ENCODE measurements at places on chromosomes 11 and 22. TPM values are rescaled to one million over a fixed set of nuclear protein-coding genes. Genes with fewer than 3 reads are reported as not detected.

DNA sequence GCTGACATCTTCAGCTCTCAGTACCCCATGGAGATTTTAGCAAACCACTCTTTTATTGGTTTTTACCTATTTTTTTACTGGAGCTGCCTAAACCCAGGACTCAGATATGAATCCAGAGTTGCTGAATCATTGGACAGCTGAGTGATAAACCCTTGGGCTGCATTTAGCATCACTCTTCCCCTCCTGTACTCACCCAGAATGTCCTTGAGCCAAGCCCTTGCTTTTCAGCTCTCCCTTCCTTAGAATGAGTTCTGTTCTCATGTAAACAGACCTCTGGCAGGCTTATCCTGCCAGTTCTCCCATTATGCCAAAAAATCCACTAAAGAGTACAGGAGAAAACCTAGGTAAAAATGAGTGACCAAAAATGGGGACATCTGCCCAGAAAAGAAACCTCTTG is 200.1 kb upstream of the POU2AF2 start:
- DNase-seq: no peak
- H3K4me3 ChIP-seq: no peak overlapping the region
- H3K36me3 ChIP-seq: no peaks in the 10 kb centered on the region
- H3K27ac ChIP-seq: peak overlapping the region; percentile 63
- H3K27me3 ChIP-seq: no peaks in the 10 kb centered on the region
- H3K4me1 ChIP-seq: no peaks in the 10 kb centered on the region

GRCh38 chr22:40265783-40266182 is 80.5 kb upstream of the ADSL start:
- no peaks in the 10 kb centered on the region for H3K36me3 ChIP-seq
- no peak overlapping the region for H3K27ac ChIP-seq
- H3K4me1 ChIP-seq: no peaks in the 10 kb centered on the region
- H3K27me3 ChIP-seq: no peaks in the 10 kb centered on the region
- no peak for DNase-seq

Gene PI4KA
- 73.5 TPM for total RNA-seq

DNA sequence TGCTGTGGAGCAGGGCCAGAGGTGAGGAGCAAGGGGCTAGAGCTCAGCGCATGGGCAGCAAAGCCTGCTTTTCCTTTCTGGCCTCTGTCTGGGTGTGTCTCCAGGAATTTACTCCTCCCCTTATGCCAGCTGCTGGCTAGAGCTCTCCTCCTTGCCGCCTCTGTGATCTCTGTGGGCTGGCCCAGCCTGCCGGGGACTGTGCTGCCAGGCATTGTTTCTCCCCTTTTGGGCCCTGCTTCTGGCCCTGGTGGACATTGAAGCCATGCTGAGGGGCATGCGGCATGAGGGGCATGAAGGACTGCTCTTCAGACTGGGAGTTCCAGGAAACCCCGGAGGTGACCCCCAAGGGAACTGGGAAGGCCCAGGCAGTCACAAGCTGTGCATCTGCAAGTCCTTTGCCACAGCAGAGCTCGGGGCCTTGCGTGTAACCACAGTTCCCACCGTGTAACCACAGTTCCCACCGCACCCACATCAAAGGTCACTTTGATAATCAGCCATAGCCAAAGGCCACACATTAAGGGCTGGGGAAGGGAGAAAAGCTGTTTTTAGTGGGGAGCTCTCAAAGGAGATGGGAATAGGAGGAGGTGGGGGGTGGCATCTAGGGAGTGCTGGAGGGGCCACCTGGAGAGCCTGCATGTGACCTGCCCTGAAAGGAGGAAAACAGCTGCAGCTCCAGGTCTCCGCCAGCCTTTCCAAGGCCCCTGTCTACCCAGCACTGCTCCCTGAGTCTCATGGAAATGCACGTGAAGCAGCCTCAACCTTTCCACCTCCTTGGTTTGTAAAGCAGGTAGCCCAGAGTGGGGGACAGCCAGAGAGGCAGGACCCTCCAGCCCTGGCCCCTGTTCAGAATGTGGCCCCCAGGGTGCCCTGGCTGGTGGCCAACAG is 62.3 kb downstream of the PPFIBP2 start:
- H3K4me3 ChIP-seq: peak overlapping the region; percentile 50
- peaks cover 26% of the 10 kb centered on the region for H3K4me1 ChIP-seq
- no peaks in the 10 kb centered on the region for H3K27me3 ChIP-seq
- no peaks in the 10 kb centered on the region for H3K36me3 ChIP-seq
- H3K27ac ChIP-seq: peak overlapping the region; percentile 85

DNA sequence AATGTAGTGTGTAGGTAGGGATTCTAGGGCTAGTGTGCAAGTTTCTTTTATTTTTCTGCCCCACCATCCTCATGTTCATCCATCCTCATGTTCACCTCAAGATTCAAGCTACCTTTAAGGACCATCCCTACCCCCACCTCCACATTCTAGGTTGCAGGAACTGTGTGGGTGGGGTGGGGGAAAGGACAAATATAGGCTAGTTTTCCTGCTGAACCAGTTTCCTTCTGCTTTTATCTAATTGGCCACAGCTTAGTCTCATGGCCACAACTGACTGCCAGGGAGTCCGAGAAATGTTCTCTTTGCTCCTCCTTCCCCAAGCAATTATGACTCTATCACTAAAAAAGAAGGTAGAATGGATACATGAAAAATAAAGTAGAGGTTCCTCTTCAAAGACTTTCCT is 179.0 kb upstream of the LARGE1 start:
- no peak for DNase-seq
- no peaks in the 10 kb centered on the region for H3K36me3 ChIP-seq
- H3K4me1 ChIP-seq: no peaks in the 10 kb centered on the region
- H3K27ac ChIP-seq: no peak overlapping the region
- no peaks in the 10 kb centered on the region for H3K27me3 ChIP-seq
- H3K4me3 ChIP-seq: no peak overlapping the region

GRCh38 chr22:45863981-45864751 is 112.8 kb downstream of the WNT7B start:
- peaks cover 9% of the 10 kb centered on the region for H3K27me3 ChIP-seq
- H3K36me3 ChIP-seq: no peaks in the 10 kb centered on the region
- no peak overlapping the region for H3K4me3 ChIP-seq
- DNase-seq: no peak
- H3K4me1 ChIP-seq: peaks cover 9% of the 10 kb centered on the region

Gene OR52E6
- total RNA-seq: not detected

DNA sequence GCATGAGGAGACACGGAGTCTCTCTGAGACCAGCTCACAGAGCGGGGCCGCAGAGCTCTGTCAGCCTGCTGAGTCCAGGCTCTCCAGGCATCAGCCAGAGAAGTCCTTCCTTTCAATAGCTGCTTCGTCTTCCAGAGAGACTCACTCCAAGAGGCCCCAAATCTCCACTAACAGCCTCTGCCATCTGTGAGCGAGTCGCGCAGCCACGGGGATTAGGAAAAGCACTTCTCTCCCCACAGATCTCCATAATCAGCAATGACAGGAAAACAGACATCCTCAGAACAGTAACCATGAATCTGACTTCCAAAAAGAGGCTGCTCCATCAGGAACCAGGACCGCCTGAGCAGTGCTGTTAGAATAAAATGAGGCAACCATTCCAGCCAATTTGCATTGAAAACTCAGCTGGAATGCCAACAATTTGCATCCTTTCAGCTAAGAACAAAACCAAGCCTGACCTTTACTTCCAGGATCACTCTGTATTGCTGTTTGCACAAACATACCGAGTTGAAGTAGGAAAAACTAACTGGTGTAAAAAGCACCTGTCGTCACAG is 65.4 kb downstream of the SMCO4 start:
- no peak overlapping the region for H3K4me3 ChIP-seq
- H3K27ac ChIP-seq: no peak overlapping the region
- H3K36me3 ChIP-seq: no peaks in the 10 kb centered on the region
- no peaks in the 10 kb centered on the region for H3K4me1 ChIP-seq
- DNase-seq: no peak

DNA sequence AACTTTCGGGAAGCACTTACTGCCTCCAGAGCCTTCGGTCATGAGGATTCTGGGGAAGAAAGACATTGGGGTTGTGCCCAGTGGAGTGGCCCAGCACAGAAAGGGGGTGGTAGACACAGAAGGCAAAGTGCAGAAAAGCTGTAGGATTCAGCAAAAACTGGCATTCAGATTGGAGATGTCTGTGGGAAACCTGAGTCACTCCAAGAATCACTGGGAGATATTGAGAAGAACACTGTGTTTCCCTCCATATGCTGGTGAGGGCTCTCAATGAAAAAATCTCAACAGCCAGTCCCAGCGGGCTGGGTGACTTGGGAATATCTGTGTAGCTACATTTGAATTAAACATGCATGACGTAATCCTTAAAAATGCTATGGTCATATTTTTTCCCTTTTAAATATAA is 61.2 kb upstream of the RCN1 start:
- DNase-seq: no peak
- no peak overlapping the region for H3K27ac ChIP-seq
- H3K4me3 ChIP-seq: no peak overlapping the region
- no peaks in the 10 kb centered on the region for H3K4me1 ChIP-seq

- no peak overlapping the region for H3K4me3 ChIP-seq
- H3K4me1 ChIP-seq: no peaks in the 10 kb centered on the region
- no peak for DNase-seq
- no peak overlapping the region for H3K27ac ChIP-seq
- no peaks in the 10 kb centered on the region for H3K36me3 ChIP-seq
Measured at GRCh38 chr11:100851147-100851546, 164.1 kb downstream of the ARHGAP42 start.

DNA sequence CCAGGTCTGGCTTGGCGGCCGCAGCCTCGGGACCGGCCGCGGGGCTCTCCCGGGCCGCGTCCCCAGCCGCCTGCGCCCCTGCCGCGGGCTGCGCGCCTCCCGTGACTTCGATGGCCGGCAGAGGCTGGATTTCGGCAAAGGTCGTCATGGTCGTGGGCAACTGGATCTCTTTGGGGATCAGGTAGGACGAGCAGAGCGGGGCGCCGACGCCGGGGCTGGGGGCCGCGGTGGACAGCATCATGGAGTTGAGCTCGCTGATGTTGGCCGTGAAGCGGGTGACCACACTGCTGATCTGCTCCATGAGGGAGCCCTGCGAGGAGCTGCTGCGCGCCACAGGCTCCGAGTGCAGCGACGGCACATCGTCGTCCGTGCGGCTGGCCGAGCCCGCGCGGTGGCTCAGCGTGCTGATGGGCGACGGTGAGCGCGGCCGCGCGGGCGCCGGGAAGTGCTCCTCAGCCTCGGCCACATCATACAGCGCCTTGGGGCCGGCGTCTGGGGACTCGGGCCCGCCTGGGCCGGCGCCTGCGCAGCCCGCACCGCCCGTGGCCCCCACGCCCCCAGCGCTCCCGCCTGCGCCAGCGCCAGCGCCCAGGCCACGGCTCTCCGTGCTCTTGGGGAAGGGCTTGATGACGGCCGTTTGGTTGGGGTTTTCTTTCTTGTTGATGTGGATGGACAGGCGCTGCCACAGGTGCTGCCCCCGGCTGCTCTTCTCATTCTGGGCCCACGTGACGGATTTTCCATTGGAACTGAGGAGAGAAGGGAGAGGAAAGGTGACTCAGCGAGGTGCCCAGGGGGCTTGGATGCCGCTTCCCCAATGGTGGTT is 171.4 kb upstream of the CTSC start:
- H3K27ac ChIP-seq: no peak overlapping the region
- no peaks in the 10 kb centered on the region for H3K36me3 ChIP-seq
- no peaks in the 10 kb centered on the region for H3K27me3 ChIP-seq
- no peaks in the 10 kb centered on the region for H3K4me1 ChIP-seq

- H3K27me3 ChIP-seq: no peaks in the 10 kb centered on the region
- H3K4me3 ChIP-seq: no peak overlapping the region
- no peaks in the 10 kb centered on the region for H3K4me1 ChIP-seq
- no peak for DNase-seq
- H3K36me3 ChIP-seq: no peaks in the 10 kb centered on the region
Measured at GRCh38 chr22:42408810-42409529, 23.2 kb downstream of the NFAM1 start.

DNA sequence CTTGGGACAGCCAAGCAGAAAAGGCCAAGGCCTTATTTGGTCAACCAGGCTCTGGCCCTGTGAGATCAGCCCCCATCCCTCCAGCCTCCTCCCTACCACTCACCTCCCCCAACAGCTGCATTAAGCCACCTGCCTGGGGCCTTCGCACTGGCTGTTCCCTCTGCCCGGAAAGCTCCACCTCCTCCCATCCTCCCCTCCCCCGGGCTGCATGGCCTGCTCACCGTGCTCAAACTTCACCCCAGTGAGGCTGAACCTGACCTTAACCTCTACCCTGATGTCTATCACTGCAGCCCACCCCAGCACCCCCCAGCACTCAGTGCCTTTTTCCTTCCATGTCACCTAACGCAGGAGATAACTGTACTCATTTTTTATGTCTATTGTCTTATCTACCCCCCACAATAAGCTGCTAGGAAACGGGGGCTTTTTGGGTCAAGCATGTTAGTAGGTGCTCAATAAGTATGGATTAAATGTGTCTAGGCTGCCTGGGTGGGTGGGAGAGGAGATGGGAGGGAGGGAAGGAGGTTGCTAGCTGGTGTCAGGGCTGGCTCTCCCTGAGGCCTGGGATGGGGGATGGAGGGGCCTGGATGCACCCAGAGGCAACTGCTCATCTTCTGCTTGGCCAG is 912 bp downstream of the PTPRCAP start:
- peaks cover 5% of the 10 kb centered on the region for H3K4me1 ChIP-seq
- DNase-seq: no peak

- DNase-seq: no peak
- H3K4me3 ChIP-seq: no peak overlapping the region
- H3K27ac ChIP-seq: no peak overlapping the region
- H3K27me3 ChIP-seq: no peaks in the 10 kb centered on the region
- no peaks in the 10 kb centered on the region for H3K36me3 ChIP-seq
- no peaks in the 10 kb centered on the region for H3K4me1 ChIP-seq
Measured at GRCh38 chr22:48714231-48714630, 1113.4 kb downstream of the BRD1 start.

Gene TRPM5
- total RNA-seq: not detected

- no peaks in the 10 kb centered on the region for H3K27me3 ChIP-seq
- H3K27ac ChIP-seq: no peak overlapping the region
- no peaks in the 10 kb centered on the region for H3K36me3 ChIP-seq
- no peak for DNase-seq
Measured at GRCh38 chr22:22401381-22401780, 107.2 kb downstream of the ZNF280B start.

GRCh38 chr22:37314315-37315074 is 32.2 kb downstream of the CYTH4 start:
- H3K27ac ChIP-seq: no peak overlapping the region
- no peak overlapping the region for H3K4me3 ChIP-seq
- no peak for DNase-seq

Gene OR52K2
- not detected for total RNA-seq

DNA sequence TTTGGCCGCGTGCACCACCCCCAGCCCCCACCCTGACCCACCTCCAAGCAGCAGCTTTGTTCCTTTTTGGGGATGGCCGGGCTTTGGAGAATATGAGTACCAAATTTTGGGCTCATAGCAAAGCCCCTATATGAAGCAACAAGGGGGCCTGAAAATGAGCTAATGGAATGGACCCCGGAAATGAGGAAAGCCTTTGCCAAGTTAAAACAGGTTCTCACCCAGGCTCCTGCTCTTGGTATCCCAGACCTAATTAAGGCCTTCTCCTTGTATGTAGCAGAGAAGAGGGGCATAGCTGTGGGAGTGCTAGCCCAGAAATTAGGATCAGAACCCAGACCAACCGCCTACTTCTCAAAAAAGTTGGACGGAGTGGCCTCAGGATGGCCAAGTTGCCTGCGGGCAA is 87.0 kb downstream of the PIWIL4 start:
- H3K27me3 ChIP-seq: no peaks in the 10 kb centered on the region
- no peak for DNase-seq
- H3K4me1 ChIP-seq: no peaks in the 10 kb centered on the region
- H3K36me3 ChIP-seq: no peaks in the 10 kb centered on the region
- no peak overlapping the region for H3K4me3 ChIP-seq
- H3K27ac ChIP-seq: no peak overlapping the region

GRCh38 chr22:26918226-26918625 is 260.8 kb downstream of the MIAT start:
- H3K36me3 ChIP-seq: no peaks in the 10 kb centered on the region
- H3K27me3 ChIP-seq: no peaks in the 10 kb centered on the region
- no peak for DNase-seq
- H3K4me3 ChIP-seq: no peak overlapping the region
- no peak overlapping the region for H3K27ac ChIP-seq

GRCh38 chr11:87866951-87867350 is 308.3 kb downstream of the RAB38 start:
- no peak for DNase-seq
- no peaks in the 10 kb centered on the region for H3K27me3 ChIP-seq
- H3K4me3 ChIP-seq: no peak overlapping the region
